ENCODE measurements at places on chromosomes 1 and 21.
A peak's percentile ranks its signal among the peaks of the same experiment; 100 is the strongest.

- DNase-seq: no peak
Observed at GRCh38 chr1:247089616-247090375, 11.2 kb upstream of the ZNF670 start.

- no peak for DNase-seq
Observed at GRCh38 chr1:237681210-237681609, 209.5 kb downstream of the ZP4 start.

GRCh38 chr1:22711071-22711470 lies 432 bp downstream of the EPHB2 start:
- DNase-seq: no peak

- DNase-seq: no peak
Observed at GRCh38 chr1:215704089-215704860, 137.2 kb downstream of the KCTD3 start.

DNA sequence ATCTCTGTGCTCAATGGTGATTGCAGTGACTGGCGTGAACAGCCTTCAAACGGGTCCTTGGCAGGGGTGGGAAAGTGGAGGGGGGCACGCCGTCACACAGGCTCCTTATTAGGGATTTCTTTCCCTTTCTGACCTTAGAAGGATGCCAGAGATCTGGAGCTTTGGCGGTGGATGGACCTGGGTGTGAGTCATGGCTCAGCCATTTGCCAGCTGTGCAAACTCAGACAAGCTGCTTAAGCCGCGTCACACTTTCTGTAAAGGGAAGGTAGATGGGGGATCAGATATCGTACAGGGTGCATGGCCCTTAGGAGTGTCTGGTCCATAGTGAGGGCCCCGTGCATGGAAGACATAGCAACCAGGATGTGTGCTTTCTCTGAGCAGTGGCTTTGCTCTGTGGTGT lies 48.3 kb upstream of the C1orf174 start:
- peak; percentile 73 for DNase-seq

GRCh38 chr1:41917835-41918449 lies 780 bp downstream of the HIVEP3 start:
- peak; percentile 63 for DNase-seq

DNA sequence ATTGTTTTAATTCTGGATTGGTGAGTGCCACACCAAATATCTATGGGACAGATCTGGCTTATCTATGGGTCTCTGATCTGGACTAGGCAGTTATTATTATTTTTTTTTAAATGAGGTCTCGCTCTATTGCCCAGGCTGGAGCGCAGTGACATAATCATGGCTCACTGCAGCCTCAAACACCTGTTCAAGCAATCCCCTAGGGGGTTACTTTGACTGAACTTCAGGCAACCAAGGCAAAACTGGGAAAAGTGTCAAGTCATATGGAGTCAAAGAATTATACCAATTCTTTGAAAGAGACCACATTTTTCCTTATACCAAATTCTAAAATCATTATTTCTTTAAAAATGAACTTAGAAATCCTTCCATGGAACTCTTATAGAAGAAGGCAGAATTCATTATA lies 129.1 kb upstream of the HOOK1 start:
- no peak for DNase-seq

DNA sequence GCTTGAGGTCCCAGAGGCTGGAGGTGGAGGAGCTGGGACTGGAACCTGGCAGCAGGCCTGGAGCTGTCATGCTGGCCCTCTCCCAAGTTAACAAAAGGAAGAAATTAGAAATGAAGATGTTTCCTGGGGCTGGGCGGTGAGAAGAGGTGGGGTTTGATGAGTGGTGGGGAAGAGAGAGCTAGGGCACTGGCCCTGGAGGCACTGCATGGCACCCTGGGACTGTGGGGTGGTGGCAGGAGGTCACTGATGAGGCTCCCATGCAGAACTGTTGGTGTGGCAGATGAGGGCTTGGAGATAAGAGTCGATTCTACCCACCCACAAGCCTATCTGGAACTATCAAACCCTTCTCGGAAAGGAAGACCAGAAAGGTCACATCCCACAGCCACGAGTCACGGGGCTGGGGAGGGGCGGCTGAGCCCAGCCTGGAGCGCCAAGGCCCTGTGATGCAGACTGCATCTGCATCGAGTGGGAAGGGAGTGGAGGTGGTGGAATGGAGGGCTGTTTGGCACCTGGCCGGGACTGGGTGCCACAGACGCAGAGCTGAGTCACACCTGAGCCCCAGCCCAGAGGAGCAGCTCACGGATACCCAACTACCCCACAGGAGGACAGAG lies 29.4 kb downstream of the MRPL37 start:
- no peak for DNase-seq

GRCh38 chr21:45013260-45013841 lies 61.0 kb upstream of the ADARB1 start:
- no peak for DNase-seq

- DNase-seq: no peak
Observed at GRCh38 chr1:104408268-104408667, 658.6 kb downstream of the AMY1C start.

GRCh38 chr1:85463731-85464496 lies 1.0 kb downstream of the DDAH1 start:
- no peak for DNase-seq

GRCh38 chr1:211832661-211833060 lies 2.1 kb upstream of the LPGAT1 start:
- no peak for DNase-seq

DNA sequence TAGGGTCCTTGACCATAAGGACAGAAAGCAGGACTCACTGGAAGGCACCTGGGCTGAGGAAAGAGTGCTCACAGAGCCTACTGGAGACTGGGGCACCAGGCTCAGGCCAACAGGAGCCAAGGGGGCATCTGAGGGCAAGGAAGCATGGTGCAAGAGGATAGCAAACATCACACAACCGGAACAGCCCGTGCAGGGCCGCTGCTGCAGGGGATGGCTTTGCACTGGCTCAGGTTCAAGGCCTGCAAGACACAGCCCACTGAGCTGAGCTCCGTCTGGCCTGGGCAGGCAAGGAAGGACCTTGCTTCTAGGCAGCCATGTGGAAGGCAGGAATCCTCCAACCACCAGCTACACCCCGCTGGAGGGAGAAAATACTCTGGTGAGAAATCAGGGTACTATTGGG lies 59.8 kb upstream of the KIF26B start:
- DNase-seq: no peak

DNA sequence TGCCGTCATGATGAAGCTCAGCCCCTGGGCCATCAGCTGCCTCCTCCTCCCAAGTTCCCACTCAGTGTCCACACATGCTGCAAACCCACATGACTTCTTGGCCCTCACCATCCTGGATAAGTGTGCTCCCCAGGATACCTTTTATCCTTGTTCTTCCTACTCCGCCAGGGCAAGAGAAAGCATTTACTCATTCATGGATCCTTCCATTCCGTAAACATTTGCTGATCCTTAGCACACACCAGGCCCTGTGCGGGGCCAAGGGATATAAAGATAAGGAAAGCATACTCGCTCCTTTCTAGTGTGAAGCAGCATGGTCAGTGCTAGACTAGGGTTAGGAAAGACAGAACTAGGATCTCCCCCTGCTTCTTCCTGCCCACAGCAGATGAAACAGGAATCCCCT lies 122.1 kb upstream of the HMGB4 start:
- DNase-seq: no peak

GRCh38 chr1:88061492-88062177 lies 622.4 kb upstream of the PKN2 start:
- DNase-seq: peak; percentile 53

- no peak for DNase-seq
Observed at GRCh38 chr1:47881505-47882442, 115.4 kb downstream of the TRABD2B start.

- no peak for DNase-seq
Observed at GRCh38 chr1:236400061-236400603, 6.0 kb downstream of the EDARADD start.

DNA sequence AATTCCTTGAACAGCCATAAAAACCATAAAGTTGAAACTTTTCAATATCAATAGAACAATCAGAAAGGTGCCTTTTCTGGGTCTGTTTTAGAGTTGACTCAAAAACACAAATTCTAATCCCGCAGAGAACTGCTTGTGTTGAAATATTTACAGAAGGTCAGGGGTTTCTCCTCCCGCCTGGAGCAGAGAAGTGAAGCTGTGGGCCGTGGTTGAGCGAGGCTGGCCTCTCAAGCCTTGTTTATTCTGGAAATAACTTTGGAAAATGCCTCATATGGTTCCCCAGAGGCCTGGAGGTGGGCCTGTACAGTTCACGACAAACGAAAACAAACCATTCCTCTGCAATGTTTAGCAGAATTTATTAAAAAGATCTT lies 90.8 kb upstream of the ERRFI1 start:
- no peak for DNase-seq

DNA sequence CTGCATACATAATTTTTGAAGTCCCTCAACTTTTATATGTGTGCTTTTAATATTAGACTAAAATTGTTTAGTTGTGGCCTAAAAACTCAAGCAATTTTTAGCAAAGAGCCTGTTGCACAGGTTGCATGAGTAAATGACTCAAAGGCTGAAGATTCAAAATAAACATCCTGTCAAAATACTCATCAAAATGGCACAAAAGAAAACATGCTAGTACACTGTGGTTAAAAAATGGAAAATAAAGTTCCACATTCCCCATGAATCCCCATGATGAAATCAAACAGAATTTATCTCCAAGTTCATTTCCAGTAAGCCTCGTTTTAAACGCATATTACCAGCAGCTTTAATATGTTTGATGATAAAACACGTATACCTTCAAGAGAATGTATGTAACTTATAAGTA lies 230.1 kb upstream of the MAP1LC3C start:
- DNase-seq: no peak

DNA sequence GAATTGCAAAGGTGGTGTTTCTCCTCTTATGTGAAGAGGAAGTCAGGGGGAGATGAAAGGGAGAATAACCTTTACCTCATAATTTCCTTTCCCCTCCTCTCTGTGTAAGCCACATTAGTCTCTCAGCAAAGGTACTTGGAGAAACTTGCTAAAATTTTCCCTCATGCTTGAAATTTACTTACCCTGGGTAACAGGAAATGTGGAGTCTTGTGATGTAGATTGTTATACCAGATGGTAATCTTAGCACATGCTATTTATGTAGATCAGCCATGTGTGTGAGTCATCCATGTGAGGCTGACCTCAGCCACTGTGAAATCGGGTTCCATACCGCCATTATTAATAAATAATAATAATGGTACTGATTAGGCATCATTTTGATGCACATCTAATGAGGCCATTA lies 128.4 kb downstream of the TGFB2 start:
- no peak for DNase-seq

DNA sequence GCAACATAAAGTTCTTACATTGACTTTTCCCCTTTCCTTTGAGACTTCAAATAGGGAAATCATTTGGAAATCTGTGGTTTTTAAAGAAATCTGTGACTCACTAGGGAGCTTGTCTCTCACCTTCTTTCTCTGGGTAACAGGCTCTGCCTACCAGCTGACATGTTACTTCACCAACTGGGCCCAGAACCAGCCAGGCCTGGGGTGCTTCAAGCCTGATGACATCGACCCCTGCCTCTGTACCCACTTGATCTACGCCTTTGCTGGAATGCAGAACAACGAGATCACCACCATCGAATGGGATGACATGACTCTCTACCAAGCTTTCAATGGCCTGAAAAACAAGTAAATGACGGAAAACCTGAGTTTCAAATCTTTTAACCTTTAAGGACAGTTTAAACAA lies 9.2 kb upstream of the CHIA start:
- no peak for DNase-seq

- no peak for DNase-seq
Observed at GRCh38 chr1:176051902-176052518, 155.1 kb downstream of the COP1 start.

- DNase-seq: no peak
Observed at GRCh38 chr1:28313702-28314546, 14.9 kb upstream of the MED18 start.

DNA sequence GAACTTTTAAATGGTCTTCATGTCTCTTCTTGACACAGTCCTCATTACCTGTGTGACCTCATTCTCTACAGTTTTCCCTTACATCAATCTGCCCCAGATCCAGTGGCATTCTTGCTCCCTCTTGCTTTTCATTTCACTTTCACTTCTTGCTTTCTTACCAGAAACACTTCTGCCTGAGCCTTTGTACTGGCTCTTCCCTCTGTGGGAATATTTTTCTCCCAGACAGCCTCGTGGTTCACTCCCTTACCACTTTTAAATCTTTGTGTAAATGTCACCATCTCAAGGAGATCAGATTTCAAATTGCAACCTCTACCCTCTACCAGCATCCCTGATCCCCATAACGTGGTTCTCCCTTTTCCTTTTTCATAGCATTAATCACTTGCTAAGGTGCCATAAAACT lies 73.2 kb downstream of the DISC1 start:
- no peak for DNase-seq

DNA sequence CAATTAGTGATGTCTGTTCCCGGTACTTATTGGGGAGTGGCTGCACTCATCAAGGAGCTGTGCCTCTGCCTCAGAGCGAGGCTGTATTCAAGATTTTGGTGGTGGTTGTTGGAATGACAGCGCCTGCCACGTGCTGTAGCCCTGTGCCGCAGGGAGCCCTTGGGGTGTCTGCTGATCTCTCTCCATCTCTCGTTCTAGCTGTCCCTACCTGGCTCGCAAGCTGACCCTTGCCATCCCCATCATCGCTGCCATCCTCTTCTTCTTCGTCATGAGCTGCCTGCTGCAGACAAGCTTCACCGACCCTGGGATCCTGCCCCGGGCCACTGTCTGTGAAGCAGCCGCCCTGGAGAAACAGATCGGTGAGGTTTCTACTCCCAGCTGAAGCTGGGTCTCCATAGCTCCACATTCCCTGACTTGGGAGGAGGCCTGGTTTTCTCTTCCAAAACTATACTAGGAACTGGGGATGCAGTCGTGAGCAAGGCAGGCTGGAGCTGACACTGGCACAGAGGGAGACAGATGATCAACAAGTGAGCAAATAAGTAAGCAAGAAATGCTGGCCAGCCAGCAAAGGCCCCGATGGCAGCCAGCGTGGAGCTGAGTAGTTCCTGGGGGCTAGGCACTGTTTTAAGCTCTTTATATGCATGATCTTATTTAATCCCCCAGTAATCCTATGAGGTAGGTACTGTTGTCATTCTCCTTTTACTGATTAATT lies 5.9 kb downstream of the ZDHHC18 start:
- no peak for DNase-seq

DNA sequence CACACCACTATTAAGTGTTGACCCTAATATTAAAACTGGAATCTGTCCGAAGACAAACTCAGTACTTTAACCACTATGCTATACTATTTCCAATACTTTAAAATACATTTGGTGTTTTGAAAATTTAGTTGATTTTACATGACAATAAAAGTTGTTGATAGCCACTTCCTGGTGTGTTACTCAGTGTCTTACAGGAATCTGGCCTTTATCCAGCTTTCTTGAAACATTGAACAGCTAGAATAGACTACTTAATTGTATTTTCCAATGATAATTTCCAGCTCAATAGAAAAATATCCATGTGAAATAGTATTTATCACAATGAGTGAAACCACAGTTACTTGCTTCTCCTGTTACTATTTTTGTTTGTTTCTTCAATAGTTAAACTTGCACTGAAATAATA lies 369.6 kb upstream of the ADGRL4 start:
- no peak for DNase-seq

- DNase-seq: no peak
Observed at GRCh38 chr1:44934791-44935190, 51.6 kb downstream of the EIF2B3 start.

- DNase-seq: no peak
Observed at GRCh38 chr1:172682812-172683211, 23.9 kb downstream of the FASLG start.
